NCI-H2029 treated with DMSO at 0.1 percent for 48 hours (cell line): ENCODE measurements at places on chromosomes 2 and 18.
A peak's percentile ranks its signal among the peaks of the same experiment; 100 is the strongest.

DNA sequence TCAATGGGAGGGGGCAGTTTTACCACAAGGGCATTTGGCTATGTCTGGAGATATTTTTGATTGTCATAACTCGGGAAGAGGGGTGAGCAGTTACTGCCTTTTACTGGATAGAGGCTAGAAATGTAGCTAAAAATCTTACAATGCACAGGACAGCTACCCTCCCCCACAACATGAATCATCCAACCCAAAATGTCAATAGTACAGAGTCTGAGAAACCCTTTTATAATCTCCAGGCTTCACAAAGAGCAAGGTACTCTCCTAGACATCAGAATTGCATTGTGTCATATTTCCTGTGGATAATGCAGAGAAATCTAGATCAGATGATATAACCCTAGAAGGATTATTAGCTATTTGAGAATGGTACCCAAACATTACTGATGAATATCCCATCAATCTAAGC lies 277.1 kb upstream of the NRP2 start:
- DNase-seq = no peak

- no peak for DNase-seq
Observed at GRCh38 chr18:55179425-55179824, 220.2 kb upstream of the CCDC68 start.

GRCh38 chr2:181123798-181124231 lies 143.4 kb downstream of the UBE2E3 start:
- DNase-seq = no peak

- peak; percentile 54 for DNase-seq
Observed at GRCh38 chr2:153601812-153602211, 123.2 kb upstream of the RPRM start.

GRCh38 chr2:86372641-86373502 lies 35.4 kb upstream of the REEP1 start:
- DNase-seq = no peak

DNA sequence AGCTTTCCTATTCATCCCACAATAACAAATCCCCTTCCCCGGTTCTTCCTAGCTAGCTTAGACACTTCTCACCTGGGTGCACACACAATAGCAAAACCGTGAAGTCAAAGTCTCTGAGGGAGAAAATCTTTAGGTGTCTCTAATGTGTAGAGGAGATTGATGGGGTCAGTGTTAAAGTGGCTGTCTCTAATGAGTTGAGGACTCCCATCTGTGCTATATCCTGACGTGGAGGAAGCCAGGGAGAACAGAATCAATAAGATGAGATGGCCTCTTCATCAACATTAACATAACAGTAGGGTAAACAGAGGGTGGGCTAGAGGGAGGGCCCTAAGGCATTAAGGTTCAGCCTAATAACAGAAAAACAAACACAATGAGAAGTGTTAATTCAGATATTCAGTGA lies 120.4 kb downstream of the SLC5A7 start:
- DNase-seq = no peak

- no peak for DNase-seq
Observed at GRCh38 chr2:54945391-54946219, 104.6 kb downstream of the RTN4 start.

GRCh38 chr2:11013196-11013595 lies 101.5 kb downstream of the KCNF1 start:
- no peak for DNase-seq

DNA sequence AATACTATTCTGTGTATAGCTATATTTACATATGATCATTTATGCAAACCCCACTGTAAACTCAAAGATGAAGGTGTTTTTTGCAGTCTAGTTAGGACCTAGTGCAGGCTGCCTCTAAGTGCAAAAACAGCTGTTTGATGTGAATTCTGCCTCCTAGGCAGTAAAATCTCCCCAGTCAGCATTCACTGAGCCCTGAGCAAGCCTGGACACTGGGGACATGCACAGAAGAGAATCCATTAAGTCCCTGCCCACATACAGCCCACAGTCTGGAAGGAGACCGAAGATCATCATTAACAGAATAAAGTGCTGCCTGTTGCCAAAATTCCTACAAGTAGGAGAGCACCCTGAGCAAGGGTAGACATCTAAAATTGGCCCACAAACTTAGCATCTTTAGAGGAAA lies 14.4 kb upstream of the BIN1 start:
- DNase-seq = no peak

DNA sequence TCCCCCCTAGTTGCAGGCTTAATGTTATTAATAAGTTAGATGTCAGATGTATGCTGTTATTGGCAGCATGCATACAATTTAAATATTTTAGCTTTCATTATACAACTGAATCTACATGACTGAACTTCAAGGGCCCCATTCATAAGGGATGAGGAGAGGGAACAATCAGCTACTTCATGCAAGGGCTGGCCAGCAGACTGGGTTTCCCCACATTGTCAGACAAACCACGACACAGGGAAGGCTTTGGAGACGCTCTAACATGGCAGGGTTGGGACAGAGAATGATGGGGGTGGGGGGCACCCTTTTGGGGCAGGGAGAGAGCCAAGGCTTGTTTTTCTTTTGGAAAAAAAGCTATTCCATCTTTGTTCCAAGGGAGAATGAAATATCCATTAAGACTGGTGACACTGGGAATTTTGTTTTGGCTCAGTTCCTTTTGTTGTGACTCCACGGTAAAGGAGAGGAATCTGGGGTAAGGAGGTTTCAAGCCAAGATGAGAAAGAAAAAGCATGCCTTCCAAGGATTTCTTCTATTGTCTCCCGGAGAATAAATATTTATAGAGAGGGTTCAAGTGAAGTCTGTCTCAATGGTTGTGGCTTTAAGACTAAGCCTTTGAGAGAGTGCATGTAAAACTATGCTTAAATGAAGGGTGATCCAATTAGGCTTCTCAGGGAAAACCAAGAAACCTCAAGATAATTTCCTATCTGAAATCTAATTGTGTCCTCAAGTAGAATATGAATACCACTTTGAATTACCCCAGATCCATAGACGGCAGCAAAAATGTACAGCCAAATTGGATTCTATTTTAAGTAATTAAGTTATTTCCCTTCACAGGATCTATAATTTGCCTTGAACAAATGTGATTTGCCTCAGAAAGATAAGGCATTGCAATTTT lies 5.4 kb downstream of the CXCR4 start:
- DNase-seq = no peak

GRCh38 chr2:239943571-239943970 lies 81.6 kb downstream of the NDUFA10 start:
- no peak for DNase-seq

DNA sequence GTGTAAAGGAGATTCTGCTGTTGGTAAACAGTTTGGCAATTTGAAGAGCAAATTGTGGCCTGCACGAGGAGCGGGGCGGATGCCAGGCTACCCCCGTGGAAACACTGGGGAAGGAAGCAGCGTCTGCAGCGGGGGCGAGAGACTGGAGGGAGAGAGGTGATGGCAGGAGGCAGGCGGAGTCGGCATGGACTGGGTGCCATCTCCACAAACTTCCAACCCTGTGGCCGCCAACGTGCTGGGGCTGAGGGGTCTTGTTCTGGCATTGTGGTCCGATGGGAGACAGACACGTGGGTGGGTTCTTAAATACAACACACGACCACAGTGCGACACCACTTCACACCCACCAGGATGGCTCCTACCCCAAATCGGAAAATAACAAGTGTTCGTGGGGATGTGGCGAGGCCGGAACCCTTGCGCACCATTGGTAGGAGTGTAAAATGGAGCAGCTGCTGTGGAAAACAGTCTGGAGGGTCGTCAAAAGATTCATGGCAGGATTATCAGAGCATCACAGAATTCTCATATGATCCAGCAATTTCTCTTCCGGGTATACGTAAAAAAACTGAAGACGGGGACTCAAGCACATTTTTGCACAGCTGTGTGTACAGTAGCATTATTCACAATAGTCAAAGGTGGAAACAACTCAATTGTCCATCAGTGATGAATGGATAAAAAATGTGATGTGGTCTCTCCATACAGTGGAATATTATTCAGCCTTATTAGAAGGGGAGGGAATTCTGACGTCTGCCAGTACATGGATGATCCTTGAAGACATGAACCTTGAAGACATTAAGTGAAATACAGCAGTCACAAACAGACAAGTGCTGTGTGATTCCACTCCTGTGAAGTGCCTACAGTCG lies 82.4 kb upstream of the HPCAL1 start:
- DNase-seq = no peak

- DNase-seq = no peak
Observed at GRCh38 chr2:69163109-69163508, 150.1 kb downstream of the ANTXR1 start.

DNA sequence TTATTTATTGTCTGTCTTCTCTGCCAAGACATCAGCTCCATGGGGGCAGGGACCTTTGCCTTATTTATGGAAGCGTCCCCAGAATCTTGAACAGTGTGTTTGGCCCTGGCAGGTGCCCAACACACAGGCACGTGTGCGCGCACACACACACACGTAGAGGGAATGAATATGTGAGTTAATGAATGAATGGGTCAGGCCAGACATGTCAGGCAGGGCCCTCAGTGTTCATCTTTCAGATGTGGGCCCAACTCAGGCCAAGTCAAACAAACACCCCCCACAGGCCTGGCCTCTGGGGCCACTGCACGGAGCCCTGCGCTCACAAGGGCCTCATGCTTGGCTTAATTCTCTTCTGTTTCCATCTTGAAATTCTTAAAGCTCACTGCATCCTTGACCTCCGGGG lies 54.1 kb downstream of the DYSF start:
- DNase-seq = no peak

DNA sequence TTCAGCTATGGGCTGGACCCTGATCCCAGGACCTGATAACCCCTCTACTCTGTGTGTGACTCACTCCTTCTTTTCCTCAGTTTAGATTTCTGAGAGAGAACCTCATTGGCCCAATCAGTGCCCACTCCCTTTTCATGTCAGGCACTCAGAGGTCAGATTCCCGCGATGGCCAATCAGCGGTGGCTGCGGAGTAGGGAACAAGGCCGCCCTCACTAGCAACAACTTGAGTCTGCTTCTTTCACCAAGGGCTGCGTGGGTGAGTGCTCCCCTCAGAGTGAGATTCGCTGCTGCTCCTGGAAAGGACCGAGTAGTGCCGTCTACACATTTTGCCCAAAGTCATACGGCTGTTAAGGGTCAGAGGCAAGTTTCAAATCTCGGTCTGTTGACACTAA lies 34.7 kb downstream of the NPPC start:
- DNase-seq = no peak

DNA sequence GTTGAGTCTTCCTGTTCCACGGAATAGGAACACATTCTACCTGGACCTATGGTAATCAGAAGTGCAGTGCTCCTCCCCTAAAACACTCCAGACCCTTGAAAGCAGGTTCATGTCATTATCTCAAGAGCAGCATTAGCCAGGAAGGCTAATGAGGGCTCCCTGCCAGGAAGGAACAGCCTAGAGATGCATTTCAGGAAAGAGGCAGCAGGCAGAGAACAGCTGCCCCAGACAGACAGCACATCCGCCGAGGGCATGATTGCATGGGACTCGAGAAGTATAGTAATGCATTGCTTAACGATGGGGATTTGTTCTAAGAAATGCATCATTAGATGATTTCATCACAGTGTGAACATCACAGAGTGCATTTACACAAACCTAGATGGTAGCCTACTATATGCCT lies 171.5 kb downstream of the ALK start:
- peak; percentile 51 for DNase-seq

- DNase-seq = no peak
Observed at GRCh38 chr2:139357972-139358371, 577.8 kb upstream of the NXPH2 start.

DNA sequence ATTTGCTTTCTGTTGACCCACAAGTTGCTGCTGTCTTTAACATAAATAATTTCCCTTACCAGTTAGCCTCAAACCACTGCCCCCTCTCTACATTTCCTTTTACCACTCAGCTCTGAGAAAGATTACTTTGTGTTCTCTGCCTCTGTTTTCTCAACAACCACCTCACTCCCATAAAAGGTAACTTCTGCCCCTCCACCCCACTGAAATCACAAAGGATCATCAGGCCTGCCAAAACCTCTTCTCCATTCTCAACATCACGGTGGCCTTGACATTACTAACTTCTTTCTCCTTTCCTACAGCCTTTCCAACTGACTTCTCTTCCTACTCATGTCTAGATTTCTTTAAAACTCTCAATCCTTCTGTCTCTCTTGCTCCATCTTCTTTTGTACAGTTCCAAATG lies 10.1 kb downstream of the ACADL start:
- DNase-seq = no peak

GRCh38 chr2:190503088-190503487 lies 31.4 kb downstream of the NEMP2 start:
- no peak for DNase-seq

DNA sequence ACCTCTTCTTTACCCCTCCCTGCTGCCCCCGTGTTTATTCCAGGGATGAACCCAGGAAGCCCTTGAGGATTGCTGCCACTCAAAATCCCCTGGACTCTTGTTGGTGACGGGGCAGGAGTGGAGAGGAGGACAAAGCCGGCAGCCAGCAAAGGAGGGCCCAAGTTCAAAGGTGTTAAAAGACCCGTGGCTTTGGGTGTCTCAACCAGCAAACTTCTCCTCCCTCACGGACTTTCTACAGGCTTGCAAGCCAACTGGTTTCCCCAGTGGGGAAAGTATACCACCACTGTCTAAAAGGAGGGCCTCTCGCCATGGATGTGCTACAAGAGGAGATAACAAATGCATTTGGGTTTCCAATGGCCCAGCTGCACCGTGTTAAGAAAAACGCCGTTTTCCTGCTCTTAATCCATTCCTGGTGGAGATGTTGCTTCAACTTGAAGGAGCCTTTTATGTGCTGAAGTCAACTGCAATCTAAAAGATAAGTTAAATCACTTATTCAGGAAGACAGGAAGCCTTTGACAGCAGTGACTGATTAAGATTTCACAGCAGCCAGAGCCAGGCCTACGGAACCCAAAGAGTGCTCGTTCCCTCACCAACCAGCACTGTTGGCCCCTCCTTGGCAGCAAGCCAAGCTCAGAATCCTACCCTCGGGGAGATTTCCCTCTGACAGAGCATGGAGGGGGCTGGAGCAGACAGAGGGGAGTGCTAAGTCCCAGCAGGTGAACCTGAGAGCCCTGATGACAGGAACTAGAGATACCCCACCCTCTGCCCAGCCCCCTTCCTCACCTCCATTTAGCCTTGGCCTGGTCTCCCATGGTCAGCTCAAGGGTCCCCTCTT lies 57.8 kb downstream of the ZBTB7C start:
- DNase-seq = no peak

DNA sequence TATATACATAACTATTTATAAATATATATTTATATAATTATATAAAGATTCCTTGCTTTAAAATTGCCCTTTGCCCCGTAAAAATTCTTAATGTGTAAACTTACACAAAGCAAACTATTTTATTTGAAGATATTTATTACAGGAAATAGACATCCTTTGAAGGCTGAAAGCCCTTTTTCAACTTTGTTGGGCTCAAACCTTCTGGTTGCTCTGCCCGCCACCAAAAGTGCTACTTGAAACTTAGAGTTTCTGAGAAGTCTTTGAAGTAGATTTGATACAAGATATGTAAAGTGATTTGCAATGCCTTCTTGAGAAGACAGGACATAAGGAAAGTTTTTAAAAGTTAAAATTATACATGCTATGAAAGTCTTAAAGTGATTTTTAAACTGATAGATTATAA lies 36.6 kb upstream of the METAP1D start:
- no peak for DNase-seq

GRCh38 chr2:168632709-168633121 lies 169.7 kb upstream of the NOSTRIN start:
- DNase-seq = no peak

- no peak for DNase-seq
Observed at GRCh38 chr2:143533846-143534245, 404.6 kb downstream of the ARHGAP15 start.
